ENCODE measurements at places on chromosomes 1 and 21.

GRCh38 chr1:208438112-208438699 lies 194.0 kb upstream of the PLXNA2 start:
- no peak for DNase-seq

- no peak for DNase-seq
Observed at GRCh38 chr1:85607921-85608265, 27.3 kb downstream of the CCN1 start.

DNA sequence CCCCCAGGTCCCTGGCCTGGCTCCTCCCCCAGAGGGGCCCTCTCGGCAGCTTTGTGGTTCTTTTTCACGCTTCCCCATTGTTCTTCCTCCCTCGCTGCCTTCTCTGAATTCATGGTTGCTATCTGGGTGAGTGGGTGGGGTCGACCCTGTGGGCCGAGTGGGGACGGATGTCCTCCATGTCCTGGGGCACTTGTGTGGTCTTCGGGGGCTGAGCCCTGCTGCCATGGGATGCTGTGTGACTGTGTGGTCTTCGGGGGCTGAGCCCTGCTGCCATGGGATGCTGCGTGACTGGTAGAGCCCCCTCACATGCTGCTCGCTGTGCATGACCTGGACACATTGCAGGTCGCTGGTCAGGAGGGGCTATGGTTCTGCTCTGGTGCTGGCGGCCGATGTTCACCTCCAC lies 21.6 kb upstream of the DIP2A start:
- DNase-seq, result no peak

DNA sequence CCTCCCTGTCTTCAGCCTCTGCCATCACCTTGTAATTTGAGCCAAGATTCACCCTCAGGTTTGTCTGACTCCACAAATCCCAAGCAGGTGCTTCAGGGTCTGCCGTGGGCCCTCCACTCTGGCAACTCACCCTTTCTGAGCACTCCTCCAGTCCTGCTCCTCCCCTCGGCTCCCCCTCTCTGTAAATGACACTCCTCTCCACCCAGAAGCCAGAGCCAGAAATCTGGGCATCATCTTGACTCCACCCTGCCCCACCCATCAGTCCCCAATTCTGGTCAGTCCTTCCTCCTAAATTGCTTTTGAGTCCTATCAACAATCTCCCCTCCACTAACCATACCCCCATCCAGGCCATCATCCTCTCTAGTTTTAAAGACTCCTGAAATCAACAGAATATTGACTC lies 40.5 kb downstream of the RCSD1 start:
- no peak for DNase-seq

DNA sequence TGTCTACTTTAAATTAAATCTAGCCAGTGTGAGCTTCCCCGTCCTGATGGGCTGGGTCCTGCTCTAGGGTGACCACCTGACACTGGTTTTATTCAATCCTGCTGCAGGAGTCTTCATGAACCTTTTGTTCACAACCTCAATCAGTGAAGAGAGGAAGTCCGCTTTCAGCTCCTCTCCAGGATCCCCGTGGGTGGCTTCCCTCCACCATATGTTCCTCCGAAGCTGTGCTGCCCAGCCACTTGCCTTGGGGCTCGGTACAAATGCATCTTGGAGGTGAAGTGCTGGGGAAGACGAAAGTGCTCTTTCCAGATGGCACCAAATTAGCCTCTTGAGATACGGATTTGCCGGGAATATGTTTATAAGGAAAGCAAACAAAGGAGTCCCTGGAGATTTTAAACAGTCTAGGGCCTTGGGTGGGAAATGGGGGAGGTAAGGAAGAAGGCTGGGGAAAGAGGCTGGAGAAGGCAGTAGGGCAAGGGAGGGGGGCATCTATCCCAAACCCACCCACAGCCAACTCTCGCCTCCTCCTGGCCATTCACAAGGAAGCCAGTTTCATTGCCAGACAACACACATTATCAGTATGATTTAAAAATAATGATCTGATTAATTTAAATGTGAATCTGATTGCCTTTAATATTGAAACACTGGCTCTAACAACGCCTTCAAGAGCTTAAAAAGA lies 430.8 kb downstream of the DISC1 start:
- DNase-seq, result no peak

DNA sequence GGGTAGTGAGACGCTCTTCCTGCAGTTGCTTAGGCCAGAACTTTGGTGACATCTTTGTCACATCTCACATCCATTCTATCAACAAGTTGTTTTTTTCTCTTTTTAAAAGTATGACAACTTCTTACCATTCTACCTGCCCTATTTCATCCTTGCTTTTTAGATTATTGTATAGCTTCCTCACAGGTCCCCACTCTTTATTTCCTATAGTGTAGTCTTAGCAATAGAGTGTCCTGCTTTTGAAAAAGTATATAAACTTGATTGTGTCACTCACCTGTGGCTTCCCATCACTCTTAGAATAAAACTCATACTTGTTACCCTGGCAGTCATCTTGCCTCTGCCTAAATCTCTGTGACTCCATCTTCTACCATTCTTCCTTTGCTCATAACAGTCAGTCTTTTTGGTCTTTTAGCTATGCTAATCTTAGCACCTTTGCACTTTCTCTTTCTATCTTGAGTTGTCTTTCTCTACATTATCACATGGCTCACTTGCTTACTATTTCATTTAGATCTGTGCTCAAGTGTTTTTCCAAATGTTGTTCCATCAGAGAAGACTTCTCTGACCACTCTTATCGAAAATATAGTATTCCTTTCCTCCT lies 9.5 kb downstream of the CDC73 start:
- DNase-seq, result no peak

DNA sequence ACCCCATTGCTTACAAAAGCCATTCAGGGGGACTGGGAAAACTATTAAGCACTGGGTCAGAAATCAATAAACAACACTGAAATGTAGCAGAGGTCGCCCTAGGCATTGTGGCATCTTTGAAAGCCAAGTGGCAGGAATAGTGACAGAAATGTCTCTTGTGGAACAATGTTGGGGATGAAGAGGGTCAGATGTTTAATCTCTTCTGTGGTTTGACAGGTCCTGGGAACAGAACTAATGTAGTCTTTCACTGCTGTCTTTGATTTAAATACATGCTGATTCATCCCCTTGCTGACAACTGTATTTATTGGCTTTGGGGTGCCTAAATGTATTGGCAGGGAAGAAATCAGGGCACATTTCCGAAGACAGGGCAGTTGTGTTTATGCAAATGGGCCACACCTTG lies 194.8 kb downstream of the ATG4C start:
- DNase-seq, result no peak

- no peak for DNase-seq
Observed at GRCh38 chr1:54681358-54681757, 34.3 kb upstream of the TTC4 start.

- no peak for DNase-seq
Observed at GRCh38 chr1:106325600-106325999, 730.9 kb upstream of the PRMT6 start.

DNA sequence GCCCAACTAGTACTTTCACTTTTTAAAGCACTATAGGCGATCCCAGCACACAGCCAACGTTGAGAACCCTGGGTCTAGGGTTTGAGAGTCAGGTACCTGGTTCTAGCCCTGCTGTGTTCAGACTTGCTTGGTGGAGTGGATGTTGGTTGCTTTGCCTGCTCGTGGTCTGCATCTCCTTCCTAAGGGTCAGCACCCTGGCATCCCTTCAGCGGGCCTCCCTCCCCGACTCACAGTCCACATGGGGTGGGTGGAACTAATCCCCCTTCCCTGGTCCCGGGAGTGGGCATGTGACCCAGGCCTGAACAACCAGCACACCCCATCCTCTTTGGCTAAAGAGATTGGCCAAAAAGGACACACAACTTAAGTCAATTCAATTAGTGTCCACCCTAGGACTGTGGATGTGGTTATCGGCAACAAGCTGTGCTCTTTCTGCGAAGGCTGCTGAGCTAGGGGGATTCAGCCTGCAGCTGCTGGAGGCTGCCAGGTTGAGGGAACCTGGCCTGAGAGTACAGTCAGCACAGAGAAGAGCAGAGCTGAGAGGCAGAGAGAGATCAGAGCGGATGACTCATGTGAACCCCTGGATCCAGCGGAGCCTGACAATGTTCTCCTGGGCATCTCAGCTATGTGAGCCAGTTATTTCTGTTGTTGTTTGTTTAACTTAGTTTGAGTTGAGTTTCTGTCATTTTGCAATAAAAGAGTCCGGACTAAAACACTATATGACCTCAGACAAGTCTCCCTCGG lies 138.9 kb downstream of the ACTL8 start:
- DNase-seq, result no peak

- no peak for DNase-seq
Observed at GRCh38 chr1:205976708-205977401, 26.3 kb downstream of the RAB7B start.

- no peak for DNase-seq
Observed at GRCh38 chr1:151852733-151853132, 779 bp downstream of the THEM5 start.

DNA sequence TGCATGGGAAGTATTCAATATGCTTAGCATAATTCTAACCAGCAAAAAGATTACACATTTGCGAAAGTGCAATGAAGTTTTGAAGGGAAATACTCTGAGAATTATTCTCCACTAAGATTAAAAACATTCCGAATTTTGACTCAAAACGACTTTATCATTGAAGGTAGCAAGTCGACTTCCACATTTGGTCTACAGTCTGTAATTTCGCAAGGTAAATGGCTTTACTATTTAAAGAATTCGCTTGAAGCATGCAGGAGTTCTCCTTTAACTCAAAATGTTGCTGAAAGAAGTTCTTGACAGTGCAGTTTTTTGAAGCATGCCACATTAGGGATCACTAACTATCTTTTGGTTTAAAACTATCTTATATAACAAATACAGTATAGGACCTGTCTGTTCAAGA lies 161.0 kb upstream of the HP1BP3 start:
- no peak for DNase-seq

DNA sequence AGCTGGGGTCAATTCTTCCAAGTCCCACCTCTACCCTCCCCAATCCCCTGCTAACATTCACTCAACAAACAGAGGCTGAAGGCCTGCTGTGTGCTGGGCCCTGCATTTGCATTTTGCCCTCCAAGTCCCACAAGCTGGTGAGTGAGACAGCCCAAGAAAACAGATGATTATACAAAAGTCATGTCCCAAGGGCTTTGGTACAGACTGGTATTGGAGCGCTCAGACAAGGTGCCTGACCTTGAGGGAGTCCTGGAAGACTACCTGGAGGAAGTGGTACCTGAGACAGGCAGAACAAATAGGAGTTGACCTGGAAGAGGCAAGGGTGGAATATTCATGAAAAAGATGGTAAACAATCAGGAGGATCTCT lies 4.2 kb downstream of the LMOD1 start:
- no peak for DNase-seq
